SK-N-SH treated with all-trans-retinoic acid at 6 μM for 48 hours (cell line): ENCODE measurements at places on chromosomes 13 and 19.
A peak's percentile ranks its signal among the peaks of the same experiment; 100 is the strongest.

- ATAC-seq: no peak
These were observed 33.8 kb downstream of the SERP2 start for GRCh38 chr13:44407379-44407778.

- no peak for ATAC-seq
These were observed 431.2 kb downstream of the FOXO1 start for GRCh38 chr13:40235160-40235796.

- no peak for ATAC-seq
These were observed 10.1 kb downstream of the BCL3 start for GRCh38 chr19:44758596-44758995.

GRCh38 chr19:970695-971094, 13.4 kb upstream of the WDR18 start:
- ATAC-seq: no peak

- no peak for ATAC-seq
These were observed 228.2 kb downstream of the PCDH20 start for GRCh38 chr13:61187471-61187870.

DNA sequence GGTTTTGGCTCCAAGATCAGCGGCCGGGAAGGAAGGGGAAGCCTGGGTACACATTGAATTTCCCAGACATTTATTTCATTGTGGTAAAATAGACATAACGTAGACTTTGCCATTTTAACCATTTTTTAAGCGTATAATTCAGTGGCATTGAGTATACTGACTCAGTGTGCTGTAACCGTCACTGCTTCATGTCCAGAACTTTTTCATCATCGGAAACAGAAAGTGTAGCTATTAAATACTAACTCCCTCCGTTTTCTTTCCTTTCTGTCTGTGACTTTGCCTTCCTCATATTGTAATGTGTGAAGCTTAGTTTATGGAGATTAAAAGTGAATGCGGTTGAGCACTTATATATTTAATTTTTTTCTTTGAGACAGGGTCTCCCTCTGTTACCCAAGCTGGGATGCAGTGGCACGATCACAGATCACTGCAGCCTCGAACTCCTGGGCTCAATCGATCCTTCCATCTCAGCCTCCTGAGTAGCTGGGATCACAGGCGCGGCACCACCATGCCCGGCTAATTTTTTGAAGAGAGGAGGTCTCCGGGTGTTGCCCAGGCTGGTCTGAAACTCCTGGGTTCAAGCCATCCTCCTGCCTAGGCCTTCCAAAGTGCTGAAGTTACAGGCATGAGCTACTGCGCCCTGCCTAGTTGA, 1.4 kb downstream of the HNRNPM start:
- no peak for ATAC-seq

DNA sequence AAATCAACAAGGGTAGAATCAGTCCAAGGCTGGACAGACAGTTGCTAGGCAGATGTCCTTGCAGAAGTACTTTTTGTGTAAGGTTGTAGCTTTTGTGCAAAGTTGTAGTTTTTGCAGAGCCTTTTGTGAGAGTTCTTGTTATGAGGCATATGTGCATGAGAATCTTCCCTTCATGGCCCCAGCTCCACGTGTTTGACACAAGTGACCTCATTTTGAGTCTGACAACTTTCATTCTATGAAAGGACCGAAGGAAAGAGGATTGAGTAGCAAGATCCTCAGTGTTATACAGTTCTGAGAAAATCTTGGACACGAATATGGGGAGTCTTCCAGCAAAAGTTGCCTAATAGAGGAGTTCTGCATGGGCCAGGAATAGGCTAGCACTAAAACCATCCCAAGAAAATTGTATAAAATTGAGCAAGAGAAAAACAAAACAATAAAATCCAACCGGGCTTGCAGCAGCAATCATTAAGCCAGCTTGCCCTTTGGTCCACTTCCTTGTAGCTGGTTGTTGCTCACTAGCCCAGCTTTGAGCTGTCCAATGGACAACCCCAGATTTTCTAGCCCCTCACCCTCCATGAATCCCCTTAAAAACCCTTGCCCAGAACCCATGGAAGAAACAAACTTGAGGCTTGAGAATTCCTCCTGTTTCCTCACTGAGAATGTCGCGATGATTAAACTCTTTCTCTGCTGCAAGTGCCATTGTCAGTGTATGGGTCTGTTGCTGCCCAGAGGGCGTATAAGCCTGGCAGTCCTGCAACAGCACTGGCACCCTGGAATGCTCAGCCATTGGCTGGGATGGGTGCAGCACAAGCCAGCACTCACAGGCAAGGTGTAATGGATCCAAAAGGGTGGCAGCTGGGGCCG, 6.5 kb downstream of the EPSTI1 start:
- no peak for ATAC-seq

DNA sequence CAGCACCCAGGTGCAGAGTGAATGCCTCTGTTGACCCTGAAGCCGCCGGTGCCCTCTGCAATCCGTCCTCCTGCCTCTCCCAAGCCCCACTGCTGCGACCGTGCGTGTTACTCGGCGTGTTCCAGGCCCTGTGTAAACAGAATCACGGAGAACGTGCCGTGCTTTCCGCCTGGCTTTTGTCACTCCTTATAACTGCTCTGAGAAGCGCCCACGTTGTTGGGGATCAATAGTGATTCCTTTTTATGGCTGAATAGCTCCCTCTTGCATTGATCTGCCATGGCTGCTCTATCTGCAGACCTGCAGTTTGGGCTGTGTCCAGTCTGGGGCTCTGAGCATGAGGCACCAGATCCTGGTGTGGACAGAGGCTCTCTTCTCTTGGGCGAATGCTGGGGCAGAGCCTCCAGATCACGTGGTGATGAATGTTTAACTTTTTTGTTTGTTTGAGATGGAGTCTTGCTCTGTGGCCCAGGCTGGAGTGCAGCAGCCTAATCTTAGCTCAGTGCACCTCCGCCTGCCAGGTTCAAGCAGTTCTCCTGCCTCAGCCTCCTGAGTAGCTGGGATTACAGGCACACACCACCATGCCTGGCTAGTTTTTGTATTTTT, 15.8 kb downstream of the ADPRHL1 start:
- ATAC-seq: peak; percentile 47; the same call in 2 of the 3 replicates
